ENCODE measurements at places on chromosomes 2 and 18.

DNA sequence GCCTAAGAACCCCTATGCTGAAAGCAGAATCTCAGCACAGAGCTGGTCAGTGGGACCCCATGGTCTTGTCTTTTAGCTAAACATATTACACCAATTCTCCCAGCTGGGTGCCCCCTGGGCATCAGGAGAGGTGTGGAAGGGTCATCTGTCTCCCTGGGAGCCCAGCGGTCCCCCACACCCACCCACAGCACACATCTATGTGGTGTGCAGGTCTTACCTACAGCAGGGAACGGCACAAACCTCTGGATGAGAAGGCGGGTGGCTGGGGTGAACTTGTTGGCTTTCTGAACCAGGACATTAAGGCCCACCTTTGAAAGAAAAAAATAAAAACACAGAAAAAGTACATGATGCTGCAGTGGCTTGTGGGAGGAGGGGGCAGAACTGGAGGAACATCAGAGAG is 70.7 kb downstream of the EMX1 start:
- no peak for DNase-seq

DNA sequence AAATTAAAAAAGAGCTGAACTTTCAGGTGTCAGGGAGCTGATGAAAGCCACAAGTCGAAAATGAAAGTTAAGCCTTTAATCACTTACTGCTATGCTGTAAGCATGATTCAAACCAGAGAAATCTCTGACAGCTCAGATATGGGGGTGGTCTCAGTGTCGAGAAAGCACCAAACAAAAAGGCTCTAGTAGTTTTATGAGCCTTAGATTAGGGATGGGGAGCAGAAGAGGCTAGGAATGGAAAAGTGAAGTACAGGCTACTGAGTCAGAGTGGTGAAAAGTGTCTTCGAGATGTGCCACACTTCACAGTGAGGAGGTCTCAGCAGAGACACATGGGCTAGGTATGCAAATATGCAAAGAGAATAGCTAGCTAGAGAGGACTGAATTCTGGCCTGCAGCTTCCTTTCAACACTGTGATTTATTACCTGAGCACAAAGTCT is 482.2 kb downstream of the SPAG16 start:
- no peak for DNase-seq

DNA sequence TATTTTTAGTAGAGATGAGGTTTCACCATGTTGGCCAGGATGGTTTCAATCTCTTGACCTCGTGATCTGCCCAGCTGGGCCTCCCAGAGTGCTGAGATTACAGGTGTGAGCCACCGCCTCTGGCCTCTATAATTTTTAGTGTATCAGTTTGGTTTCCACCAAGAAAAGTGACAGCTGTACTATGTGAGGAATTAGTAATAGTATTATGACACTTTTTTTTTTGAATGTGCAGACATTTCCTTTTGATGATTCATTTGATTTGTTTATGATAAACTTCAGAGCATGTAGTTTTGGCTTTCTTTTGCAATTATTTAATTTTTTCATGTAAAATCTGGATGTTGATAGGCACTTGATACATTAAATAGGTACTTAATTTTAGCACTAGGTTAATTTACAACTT is 61.5 kb downstream of the PTPN4 start:
- no peak for DNase-seq

GRCh38 chr2:12697617-12698016 is 19.1 kb upstream of the TRIB2 start:
- DNase-seq, result no peak

Measured in epithelial cell of proximal tubule (primary cell).